ENCODE measurements at places on chromosomes 1 and 21.

GRCh38 chr1:153087652-153088051 is 6.7 kb downstream of the SPRR2E start:
- no peak for DNase-seq

- no peak for DNase-seq
These were observed 5.7 kb upstream of the ARL8A start for GRCh38 chr1:202150187-202150586.

DNA sequence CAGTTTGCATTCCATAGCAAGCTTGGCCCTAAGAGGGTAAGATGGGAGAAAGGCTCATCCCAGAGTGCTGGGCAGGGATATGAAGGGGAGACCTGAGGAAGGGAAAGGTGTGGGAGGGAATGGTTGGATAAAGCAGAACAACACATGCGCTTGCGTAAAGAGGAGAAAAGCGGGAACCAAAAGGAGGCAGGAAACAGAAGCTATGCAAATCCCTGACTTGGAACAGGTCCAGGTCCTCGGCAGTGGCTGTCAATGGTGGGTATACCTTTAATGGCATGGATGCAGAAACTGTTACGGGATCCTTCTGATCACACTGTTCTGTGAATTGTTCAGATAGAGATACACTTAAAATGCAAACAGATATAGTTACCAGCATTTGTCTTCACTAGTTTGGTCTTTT is 455.6 kb downstream of the SIPA1L2 start:
- DNase-seq: no peak

GRCh38 chr1:176656257-176656995 is 193.5 kb downstream of the PAPPA2 start:
- DNase-seq: no peak

- no peak for DNase-seq
These were observed 15.4 kb downstream of the KCNH1 start for GRCh38 chr1:211118407-211119102.
